ENCODE measurements at places on chromosomes 5 and 9.

DNA sequence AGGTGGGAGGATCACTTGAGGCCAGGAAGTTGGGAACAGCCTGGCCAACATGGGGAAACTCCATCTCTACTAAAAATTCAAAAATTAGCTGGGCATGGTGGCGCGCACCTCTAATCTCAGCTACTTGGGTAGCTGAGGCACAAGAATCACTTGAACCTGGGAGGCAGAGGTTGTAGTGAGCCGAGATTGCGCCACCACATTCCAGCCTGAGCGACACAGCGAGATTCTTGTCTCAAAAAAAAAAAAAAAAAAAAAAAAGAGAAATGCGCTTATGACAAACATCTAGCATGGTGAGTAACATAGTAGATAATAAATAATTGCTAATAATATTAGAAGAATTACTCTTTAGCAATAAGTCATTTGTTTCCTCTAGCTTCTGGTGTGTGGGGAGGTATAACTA lies 25.9 kb downstream of the RUSC2 start:
- peak; percentile 51 for DNase-seq

GRCh38 chr9:122904466-122904822 lies 715 bp downstream of the RC3H2 start:
- DNase-seq = peak; percentile 28

- no peak for DNase-seq
These were observed 279.6 kb upstream of the VLDLR start for GRCh38 chr9:2341956-2342355.

- peak; percentile 79 for DNase-seq
These were observed 73.8 kb downstream of the DAB2IP start for GRCh38 chr9:121725008-121725775.

GRCh38 chr9:101579711-101580545 lies 14.8 kb downstream of the PPP3R2 start:
- no peak for DNase-seq

- no peak for DNase-seq
These were observed 91.0 kb downstream of the WWC1 start for GRCh38 chr5:168382421-168382820.

DNA sequence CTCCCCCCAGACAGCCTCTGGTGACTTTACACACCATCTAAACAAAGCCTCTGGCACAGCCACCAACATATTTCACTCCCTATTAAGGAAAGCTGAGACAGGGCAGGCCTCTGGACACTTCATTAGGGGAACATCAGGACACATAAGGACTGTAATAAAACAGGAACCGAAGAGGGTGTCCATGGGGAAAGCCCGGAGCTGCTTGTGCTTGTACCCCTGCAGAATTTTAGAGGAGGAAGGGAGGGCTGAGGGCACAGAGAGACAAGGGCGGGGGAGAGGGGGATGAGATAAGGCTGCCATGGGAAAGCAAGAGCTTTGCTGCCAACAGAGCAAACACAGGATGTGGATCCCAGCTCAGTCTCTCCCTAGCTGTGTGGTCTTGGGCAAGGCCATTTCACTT lies 138.4 kb downstream of the ASTN2 start:
- no peak for DNase-seq

DNA sequence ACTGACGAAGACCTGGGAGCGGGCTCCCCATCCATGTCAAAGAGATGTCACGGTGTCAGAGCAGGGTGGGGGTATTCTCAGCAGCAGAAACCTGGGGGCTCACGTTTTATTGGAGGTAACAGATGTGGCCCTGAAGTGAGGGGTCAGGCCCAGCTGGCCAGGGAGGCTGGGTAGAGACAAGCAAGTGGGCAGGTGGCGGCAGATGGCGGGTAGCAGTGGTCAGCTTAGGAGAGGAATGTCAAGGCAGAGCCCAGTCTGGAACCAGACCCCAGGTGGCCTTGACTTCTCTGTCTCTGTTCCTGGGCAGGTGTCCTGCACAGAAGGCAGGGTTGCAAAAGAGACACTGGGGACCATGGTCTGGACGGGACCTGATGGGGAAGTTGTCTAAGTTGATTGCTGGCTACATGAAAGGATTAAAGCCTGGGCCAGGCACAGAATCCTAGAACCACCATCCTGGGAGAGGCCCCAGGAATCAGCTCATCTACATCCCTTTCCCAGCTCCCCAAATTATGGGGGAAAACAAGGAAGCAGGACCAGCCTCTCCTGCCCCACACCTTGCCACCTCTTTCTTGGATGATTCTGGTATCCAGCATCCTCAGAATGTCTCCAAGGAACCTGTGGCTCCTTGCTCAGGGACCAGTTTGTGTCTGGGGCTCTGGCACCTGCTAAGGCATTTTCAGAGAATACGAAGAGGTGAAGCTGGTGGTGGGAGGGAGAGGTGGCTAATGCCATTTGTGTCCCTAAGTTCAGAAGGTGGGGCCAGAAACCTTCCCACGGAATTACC lies 72.5 kb downstream of the AMBP start:
- DNase-seq = no peak

- DNase-seq = peak; percentile 82
These were observed 222.8 kb upstream of the KLF4 start for GRCh38 chr9:107712390-107712789.

DNA sequence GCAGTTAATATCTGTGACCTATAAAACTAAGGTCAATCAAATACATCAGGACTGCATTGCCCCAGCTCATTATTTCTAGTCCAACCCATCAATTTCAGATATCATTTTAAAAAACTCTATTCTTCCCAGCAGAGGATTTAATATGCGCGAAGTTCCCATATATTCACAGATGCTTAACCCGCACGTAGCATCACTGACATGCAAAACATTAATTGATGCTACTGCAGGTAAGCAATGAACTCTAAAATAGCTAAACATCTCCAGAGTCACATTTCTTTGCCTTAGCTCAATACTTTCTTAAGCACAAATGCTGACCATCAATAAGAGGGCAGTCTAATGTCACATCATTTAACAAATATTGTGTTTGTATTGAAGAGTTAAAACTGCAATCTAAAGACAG lies 586.6 kb upstream of the CDH18 start:
- no peak for DNase-seq

DNA sequence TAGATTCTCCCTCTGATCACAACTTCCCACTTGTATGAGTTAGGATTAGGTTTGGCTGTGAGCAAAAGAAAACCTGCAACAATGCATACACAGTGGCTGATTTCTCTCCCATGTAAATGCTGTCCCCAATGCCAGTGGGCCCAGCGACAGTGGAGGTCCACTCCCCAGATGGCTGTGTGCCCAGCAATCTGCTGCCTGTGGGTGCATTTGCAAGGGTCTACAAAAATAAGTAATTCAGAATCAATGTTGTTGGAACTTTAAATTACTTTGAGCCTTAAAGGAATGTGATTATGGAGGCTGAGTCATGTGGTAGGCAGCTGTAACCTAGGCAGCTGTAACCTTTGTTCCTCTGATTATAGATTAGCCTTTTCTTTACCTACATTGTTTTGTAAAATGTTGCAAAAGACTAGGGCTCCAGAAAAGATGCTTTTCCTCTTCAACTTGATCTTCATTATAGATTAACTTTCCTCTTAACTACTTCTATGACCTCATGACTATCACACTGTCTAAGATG lies 14.2 kb upstream of the MXD3 start:
- DNase-seq = no peak

DNA sequence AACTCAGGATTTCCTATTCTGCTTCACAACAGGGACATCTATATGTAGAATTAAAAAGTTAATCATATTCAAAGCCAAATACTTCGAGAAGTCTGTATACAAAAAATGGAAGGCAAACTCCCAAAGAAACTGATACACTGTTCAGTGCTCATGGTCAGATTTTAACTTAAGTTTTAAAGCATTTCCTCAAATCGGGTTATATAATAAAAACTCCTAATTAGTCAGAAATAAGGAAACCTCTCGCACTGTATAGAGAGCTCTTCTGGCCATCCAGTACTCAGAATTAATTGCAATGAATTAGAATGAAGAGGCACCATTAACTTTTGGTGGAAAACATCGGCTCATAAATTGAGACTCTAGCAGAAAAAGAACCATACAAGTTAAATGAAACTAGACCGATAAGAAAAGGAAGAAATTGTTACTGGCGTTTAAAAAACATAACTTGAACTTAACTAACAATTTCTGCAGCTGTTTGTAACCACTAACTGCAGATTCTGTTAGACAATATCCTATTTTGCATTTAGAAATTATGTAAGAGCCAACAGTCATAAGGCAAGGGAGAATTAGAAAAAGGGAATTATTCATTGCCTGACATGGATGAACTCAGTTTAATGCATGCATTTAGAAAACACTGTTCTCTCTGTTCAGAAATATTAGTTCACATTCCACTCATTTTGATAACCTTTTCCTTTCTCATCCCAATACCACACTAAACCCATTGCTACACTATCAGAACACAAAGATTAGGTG lies 96.6 kb downstream of the FNBP1 start:
- DNase-seq = no peak

- DNase-seq = no peak
These were observed 23.1 kb upstream of the SMAD5 start for GRCh38 chr5:136109453-136110135.

DNA sequence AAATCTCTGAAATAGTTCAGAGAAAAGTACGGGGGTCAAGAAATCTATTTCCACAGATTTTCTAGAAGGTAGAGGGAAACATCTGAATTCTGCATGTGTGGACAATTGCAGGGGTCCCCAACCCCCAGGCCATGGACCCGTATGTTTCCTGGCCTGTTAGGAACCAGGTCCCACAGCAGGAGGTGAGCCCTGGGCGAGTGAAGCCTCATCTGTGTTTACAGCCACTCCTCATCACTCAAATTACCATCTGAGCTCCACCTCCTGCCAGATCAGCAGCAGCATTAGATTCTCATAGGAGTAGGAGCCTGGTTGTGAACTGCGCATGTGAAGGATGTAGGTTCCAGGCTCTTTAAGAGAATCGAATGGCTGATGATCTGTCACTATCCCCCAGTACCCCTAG lies 200.5 kb upstream of the EDIL3 start:
- DNase-seq = no peak
